ENCODE measurements at places on chromosomes 3 and 15.

DNA sequence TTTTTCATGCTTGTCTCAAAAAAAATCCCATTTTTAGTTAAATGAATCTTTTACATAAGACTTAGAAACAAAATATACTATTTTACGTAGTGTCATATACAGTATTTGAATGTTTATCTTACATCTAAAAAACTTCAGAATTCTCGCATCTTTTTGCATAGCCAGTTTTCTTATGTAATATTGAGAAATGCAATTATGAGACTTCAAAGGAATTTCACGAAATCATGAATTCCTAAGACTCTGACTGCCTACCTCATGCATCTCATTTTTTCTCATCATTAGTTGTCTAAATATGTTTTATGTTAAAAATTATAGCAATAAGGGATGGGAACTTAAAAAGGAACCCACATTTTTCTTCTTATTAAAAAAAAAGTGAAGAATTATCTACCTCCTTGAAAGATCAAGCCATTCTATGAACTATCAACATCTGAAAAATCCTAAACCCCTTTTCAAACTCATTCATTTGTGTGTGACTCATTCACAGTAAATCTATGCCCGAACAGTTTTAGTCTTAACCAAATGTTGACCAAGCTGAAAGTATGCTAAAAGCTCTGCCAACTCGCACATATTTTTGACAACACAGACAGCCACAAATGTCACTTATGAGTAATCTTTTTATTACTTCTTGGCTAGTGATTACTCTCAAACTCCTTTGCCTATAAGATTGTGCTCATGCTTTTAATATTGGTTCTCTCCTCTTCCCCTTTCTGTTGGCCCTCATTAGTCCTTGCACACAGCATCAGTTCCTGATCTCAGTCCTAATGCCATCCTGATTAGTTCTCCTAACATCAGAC lies 115.9 kb downstream of the DCLK3 start:
- no peak for DNase-seq

DNA sequence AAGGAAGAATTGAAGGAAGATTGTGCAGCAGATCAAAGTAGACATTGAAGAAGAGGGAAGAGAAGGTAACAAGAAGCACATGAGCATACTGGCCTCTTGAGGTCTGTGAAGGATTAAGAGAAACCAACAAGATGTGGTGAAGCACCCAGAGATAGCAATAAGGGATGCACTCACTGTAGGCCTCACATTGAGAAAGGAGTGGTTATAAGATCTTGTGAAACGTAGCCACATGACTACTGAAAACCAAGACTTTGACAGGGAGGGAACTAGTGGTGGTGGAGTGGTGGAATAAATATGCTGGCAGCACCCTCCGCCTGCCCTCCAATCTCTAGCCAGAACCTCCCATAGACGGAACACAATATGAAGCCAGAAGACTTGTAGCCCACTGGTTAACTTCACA lies 651.2 kb downstream of the DIPK2A start:
- DNase-seq = no peak

- DNase-seq = no peak
These were observed 37.8 kb downstream of the CFAP100 start for GRCh38 chr3:126432361-126433104.

DNA sequence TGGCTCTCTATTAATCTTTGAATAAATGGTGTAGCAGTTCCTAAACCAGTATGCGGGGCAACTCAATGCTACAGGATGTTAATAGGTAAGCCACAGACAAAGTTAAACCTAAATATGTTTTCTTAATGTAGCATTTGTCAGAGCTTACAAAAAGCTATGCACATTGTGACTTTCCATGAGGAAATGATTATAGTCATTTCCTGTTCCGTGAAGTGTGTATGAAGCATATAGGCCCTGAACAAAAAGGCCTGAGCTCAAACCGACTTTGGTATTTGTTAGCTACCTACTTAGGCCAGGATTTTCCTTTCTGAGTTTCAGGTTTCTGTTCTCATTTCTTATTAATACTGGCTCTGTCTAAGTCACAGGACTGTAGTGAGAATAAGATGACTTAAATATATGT lies 14.2 kb downstream of the ZNF80 start:
- no peak for DNase-seq

DNA sequence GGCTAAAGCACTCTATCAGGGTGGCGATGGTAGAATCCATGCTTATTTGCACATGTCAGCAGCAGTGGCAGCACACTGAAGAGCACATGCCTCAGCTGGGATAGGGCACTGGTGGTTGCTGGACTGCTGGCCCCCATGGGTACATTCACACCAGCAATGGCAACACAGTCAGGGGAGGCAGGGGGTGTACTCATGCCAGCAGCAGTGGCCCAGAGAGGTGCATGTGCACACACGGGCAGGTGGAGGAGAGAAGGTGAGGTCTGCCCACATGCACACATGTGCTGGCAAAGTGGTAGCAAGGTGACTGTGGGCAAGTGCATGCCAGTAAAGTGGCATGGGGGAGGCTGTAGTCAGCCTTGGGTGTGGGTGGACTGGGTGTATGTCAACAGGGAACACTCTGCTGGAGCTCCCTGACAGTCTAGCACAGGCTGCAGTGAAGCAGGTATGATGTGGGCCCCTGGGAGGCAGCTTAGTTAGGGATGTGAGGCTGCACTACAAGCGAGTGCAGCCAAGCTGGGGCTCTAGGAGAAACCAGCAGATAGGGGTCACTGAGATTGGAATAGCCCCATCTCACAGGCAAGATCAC lies 53.9 kb upstream of the NPAP1 start:
- no peak for DNase-seq

- no peak for DNase-seq
These were observed 38.7 kb downstream of the ROBO1 start for GRCh38 chr3:79729096-79729495.

- no peak for DNase-seq
These were observed 202.0 kb downstream of the UBE2E2 start for GRCh38 chr3:23405081-23405480.

DNA sequence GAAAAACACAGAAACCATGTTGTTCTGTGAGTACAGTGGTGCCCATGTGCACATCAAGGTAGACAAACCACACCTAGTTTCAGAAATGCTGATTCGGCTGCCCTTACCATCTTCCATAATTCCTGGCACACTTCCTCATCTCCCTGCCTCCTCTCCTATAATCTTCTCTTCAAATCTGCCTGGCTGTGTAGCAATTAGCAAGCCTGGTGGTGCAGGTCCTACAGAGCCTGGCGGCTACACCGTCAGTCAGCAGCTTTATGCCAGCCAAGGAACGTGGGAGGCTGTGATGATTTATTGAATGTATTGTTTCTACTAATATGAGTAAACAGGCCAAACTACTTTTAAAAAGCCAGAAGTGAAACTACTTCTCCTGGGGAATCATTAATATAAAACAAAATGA lies 106.8 kb downstream of the SEMA6D start:
- DNase-seq = no peak

DNA sequence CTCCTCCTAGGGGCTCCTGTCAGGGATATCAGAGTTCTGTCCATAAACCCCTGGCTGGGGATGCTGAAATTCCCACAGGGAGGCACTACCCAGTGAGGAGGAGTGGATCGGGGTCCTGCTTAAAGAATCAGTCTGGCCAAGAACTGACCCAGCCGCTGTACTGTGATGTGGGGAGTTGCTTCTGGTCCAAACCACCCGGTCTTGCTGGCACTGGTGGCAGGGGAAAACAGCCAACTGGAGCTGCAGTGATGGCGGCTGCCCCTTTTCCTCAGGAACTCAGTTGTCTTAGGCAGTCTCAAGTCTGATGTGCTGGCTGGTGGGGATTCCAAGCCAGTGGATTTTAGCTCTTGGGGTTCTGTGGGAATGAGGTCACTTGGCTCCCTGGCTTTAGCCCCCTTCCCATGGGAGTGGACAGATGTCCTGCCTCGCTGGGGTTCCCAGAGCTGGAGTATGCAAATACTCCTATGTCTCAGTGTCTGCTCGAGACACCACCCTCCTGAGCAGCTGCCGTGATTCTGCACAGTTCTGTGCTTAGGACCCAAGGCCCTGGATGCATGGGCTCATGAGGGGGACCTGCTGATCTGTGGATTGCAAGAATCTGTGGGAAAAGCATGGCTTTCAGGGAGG lies 97.1 kb downstream of the SLC25A26 start:
- no peak for DNase-seq

GRCh38 chr3:41158947-41159346 lies 40.4 kb upstream of the CTNNB1 start:
- DNase-seq = no peak

DNA sequence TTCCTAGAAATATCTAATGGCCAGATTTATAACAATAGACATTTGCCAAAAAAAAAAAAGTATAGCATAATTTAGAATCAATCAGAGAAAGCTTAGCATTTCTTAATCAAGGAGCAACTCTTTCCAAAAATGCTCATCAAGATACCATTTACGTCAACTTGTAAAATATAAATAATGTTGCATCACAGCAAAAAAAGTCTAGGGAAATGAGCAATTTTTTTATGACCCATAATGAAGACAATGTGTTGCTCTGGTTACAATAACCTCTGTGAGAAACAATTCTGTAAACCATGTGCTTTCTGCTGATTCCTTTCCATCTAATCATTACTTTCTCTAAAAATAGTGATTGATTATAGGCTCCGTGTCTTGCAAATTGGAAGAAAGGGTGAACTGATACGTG lies 36.3 kb downstream of the KBTBD8 start:
- no peak for DNase-seq

DNA sequence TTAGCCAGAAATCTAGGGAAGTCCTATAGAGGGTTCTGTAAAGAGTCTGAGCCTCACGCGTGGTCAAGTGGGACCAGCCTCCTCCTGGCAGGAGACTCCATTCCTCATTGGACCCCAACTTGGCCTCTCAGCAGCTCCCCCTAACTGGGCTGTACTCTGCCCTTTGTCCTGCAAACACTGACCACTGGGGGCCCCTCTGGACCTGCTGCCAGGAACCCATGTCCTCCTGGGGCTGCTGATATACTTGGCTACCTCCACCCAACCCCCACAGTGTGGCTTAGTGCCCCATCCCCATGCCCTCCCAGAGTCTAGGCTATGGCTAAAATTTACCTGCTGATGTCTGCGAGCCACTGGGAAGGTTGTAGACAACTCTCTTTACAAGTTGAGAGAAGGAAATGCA lies 62.7 kb downstream of the UBP1 start:
- DNase-seq = no peak

- no peak for DNase-seq
These were observed 36.0 kb downstream of the THBS1 start for GRCh38 chr15:39616731-39617455.

DNA sequence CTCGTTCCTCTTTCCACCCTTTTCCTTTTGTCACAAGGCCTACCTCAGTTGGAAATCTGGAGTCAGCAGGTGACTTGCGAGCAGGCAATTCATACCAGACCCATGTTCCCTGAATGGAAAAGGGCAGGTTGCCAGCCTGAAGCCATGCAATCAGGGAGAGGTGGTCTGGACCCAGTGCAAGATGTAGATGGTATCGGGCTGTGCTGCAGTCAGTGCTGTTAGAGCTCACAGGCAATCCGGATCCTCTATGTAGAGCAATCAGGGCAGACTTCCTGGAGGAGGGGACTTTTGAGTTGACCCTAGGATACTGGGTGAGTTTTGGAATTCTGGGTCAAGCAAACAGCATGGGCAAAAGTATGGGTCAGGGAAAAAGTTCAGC lies 18.9 kb downstream of the LOXL1 start:
- DNase-seq = no peak

DNA sequence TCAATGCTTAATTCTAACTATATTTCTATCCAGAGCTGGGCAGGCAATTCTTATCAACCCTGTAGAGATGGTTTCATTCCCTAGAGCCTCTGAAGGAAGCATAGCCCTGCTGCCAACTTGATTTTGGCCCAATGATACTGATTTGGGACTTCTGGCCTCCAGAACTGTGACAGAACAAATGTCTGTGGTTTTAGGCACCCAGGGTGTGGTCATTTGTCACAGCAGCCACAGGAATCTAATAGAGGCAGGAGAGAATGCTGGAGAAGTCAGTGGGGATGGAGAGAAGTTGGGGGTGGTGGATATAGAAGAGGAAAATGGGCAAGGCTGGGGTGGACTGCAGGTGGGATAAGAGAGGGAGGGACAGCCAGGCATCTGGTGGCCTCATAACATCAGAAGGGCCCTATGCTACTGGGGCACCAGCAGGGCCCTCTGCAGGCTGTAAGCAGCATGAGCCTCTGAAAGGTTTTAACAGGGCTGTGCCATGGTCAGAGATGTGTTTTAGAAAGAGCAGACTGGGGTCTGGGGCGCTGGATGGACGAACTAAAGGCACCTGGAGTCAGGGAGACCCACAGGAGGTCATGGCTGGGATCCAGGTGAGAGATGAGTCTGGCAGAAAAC lies 19.8 kb downstream of the MRPS11 start:
- DNase-seq = no peak

- DNase-seq = no peak
These were observed 21.4 kb upstream of the LEO1 start for GRCh38 chr15:51992953-51993352.

GRCh38 chr3:4568841-4569240 lies 75.7 kb downstream of the ITPR1 start:
- DNase-seq = no peak

DNA sequence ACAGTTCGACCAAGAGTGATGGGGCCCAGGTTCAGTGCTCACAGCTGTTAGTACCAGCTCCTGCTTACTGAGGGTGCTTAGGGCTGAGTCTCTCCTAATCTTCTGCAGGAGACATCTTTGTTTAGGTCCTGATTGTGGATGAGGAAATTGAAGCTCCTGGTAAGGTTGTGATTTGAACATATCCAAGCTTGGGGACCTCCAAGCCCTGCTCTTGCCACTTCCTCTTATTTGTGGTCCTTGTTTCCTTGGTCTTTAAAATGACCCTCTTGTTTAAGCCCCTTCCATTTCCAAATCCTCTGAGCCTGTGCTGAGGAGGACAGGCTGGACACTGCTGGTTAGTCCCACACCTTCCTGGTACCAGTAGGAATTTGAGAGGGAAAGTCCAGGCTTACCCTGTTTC lies 87.0 kb downstream of the EEFSEC start:
- no peak for DNase-seq

GRCh38 chr15:66515901-66516322 lies 10.8 kb downstream of the ZWILCH start:
- DNase-seq = no peak

- no peak for DNase-seq
These were observed 54.7 kb upstream of the CNOT10 start for GRCh38 chr3:32630266-32630665.

Measured in activated CD8-positive, alpha-beta memory T cell treated with anti-CD3 and anti-CD28 coated beads for 1 hour (primary cell).